Hematopoietic multipotent progenitor cell treated with erythropoietin and hydrocortisone succinate and interleukin-3 and kit ligand, for 4 days (in vitro differentiated cells): ENCODE measurements at places on chromosomes 5 and 9.
A peak's percentile ranks its signal among the peaks of the same experiment; 100 is the strongest.

DNA sequence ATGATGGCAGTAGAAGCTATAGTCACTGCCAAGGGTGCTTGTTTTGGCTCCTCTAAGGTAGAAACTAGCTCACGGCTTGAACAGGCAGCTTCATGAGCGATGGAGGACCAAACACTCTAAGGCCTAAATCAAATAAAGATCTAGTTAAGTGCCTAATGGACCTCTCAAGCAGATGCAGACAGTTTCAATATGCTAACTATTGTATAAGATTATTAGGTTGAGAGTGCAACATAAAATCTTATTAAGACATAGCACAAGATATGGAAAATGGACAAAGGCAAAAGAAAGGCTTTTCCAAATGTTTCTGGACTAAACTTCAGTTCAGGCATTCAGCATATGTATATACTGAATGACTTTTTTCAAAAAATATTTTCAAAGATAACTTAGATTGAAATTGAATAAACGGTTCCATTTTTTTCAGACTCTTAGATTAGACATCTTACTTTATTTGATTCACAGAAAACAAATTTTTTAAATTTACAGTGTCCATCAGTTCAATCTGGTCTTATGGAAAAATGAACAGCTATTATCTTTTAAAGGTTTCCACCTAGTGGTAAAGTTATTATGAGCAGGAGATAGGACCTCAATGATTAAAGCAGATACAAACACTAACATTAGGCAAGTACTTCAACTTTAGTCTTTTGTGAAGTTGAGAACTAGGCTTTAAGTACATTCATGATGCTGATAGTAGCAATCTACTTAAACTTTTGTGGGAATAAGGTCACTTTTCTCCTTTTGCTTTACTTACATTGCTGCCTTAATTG is 1167.7 kb downstream of the MAT2B start:
- peak; percentile 23 for DNase-seq

DNA sequence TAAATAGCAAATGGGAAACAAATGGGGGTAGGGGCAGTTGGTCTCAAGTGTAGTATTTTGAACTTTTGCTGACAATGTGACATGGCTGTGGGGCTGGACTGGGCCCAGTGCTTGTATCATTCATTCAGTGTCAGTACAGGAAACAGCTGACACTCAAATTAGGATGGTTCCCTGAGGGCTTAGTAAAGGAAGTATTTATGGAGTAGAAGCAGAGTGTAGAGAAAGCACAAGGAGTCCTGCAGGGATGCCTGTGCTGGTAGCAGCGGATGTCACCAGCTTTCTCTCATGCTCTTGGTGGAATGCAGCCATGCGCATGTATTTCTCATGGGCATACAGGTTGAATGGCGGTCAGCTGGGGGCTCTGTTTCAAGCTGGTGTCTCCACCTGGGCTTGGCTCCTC is 72.9 kb upstream of the SLC44A1 start:
- no peak for DNase-seq

GRCh38 chr9:137082222-137082924 is 4.4 kb upstream of the MAN1B1 start:
- no peak for DNase-seq

DNA sequence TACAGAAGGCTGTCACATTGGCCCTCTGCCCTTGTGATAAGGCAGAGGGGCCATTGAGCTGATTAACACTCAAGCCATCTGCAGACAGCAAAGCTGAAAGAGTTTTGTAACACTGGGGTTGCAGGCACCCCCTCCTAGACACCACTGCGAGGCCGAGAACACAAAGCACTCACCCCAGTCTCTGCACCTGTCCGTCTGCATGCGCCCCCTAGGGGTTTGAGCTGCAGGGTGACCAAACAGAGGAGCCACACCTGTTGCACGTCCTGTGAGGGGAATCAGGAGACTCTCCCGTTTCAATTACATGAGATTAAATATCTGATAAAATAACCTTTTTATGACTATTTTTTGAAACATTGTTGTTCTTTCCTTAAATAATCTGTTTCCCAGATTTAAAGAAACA is 1180.4 kb downstream of the CDH9 start:
- DNase-seq = peak; percentile 5

- DNase-seq = peak; percentile 67
These were observed 95.8 kb downstream of the CFAP90 start for GRCh38 chr5:7754997-7755596.

DNA sequence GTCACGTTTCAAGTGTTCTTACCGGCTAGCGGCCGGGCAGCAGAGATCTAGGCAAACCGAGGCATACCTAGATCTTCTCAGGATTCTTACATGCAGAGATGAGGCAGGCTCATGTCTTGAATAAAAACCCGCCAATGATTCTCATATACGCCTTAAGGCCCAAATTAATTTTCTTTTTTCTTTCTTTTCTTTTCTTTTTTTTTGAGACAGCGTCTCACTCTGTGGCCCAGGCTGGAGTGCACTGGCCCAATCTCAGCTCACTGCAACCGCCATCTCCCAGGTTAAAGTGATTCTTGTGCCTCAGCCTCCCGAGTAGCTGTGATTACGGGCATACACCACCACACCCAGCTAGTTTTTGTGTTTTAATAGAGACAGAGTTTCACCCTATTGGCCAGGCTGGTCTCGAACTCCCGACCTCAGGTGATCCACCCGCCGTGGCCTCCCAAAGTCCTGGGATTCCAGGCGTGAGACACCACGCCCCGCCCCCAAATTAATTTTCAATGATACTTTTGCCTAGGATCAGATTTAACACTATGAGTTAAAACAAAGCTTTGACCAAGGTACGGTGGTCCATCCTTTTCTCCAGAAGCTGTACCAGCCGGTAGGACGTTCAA is 1.5 kb downstream of the C9orf40 start:
- DNase-seq = no peak

- peak; percentile 45 for DNase-seq
These were observed 83.0 kb upstream of the GLIS3 start for GRCh38 chr9:4382722-4383317.

GRCh38 chr5:115571441-115571878 is 26.9 kb upstream of the FEM1C start:
- DNase-seq = no peak

GRCh38 chr5:34977934-34978613 is 48.7 kb downstream of the DNAJC21 start:
- no peak for DNase-seq

DNA sequence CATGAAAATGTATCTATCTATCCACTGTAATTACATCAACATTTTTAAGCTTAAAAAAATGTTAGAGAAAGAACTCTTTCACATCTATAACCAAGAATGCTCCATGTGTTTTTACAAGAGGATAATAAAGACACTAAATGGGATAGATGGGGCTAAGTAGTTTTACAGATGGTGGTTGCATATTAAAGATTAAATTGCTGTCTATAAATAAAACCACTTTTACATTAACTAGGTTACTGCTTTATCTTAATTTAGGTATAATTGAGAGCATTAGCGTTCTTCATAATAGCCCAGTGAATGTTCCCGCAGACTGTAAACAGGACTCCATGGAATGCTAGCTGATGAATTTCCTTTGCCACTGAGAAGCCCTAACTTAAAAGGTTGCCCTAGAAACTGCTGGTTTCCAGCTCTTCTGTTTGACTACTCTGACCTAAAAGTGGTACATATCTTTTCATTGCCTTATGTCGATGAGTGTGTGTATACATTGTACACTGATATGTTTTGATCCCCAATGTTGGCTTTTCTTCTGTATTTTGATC is 117.9 kb downstream of the SGCD start:
- DNase-seq = no peak

GRCh38 chr9:16345902-16346301 is 524.6 kb downstream of the BNC2 start:
- DNase-seq = peak; percentile 37

- no peak for DNase-seq
These were observed 16.9 kb upstream of the NIPAL4 start for GRCh38 chr5:157443041-157443549.

DNA sequence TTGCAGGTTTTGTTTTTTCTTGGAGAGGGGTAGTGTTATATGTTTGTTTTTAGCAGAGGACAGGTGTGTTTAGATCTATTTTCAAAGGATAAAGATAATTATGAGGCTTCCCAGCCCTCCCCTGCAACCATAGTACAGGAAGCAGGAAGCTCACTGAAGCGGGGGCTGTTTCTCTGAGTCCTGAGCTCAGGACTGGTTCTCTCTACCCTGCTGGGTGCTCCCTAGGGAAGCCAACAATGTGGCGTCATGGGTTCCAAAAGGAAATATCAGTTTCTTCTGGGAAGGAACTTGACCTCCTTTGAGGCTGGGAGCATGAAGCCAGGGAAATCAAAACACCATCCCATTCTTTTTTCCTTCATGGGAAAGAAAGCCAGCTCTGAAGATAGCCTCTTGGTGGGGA is 62.2 kb downstream of the RAD23B start:
- DNase-seq = no peak

- DNase-seq = peak; percentile 30
These were observed 30.1 kb upstream of the PDE8B start for GRCh38 chr5:77180167-77181081.
